Activated CD4-positive, alpha-beta T cell treated with anti-CD3 and anti-CD28 coated beads for 36 hours (primary cell): ENCODE measurements at places on chromosomes 3 and 15.

GRCh38 chr3:116877968-116878367, 168.4 kb downstream of the TUSC7 start:
- DNase-seq: no peak

DNA sequence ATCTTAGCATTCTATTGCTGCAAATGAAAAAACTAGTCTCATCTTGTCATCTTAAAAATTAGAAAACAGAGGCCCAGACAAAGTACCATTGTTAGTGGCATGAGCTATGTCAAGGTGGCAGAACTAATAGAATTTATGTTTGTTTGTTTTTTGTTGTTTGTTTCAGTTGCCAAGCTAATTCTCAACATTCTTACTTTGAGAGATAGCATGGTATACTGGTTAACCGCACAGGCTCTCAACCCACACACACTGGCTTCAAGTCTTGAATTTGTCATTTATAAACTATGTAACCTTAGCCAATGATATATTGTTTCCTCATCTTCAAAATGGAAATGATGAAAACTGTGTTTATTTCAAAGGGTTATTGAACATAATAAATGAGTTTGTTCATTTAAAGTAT, 367.6 kb upstream of the PLSCR5 start:
- DNase-seq: no peak

- DNase-seq: no peak
Observed at GRCh38 chr15:49178497-49178896, 8.4 kb downstream of the GALK2 start.

DNA sequence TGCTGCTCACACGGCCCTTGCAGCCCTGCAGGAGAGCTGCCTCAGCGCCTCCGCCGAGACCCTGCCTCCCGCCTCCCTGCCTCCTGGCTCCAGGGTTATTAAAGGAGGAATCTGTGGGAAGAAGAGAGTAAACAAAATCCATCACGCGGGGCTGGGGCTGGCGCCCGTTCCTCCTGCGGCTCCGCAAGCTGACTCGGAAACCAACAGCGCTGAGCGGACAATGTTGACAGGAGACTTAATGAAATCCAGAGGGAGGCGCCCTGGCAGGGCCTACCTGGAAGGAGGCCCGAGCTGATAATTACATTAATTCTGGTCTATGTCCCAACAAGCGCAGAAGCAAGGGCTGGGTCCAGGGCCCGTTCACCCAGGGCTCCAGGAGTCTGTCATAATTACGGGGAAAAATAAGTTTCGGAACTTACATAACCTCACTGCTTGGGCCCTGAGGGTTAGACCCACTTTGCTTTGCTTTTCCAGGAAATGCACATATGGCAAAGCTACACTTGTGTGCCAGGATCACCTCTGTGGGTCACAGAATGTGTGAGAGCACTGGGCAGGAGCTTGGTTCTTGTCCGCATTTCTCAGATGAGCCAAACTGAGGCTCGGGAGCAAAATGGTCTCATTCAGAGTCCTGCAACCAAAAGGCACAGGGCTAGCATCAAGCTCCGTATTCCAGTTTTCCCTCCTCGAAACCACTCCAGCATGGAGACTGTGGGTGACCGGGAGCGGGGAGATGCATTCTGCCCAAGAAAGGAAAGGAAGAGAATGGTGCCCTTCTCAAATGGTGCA, 43.8 kb upstream of the SLC6A6 start:
- DNase-seq: no peak

DNA sequence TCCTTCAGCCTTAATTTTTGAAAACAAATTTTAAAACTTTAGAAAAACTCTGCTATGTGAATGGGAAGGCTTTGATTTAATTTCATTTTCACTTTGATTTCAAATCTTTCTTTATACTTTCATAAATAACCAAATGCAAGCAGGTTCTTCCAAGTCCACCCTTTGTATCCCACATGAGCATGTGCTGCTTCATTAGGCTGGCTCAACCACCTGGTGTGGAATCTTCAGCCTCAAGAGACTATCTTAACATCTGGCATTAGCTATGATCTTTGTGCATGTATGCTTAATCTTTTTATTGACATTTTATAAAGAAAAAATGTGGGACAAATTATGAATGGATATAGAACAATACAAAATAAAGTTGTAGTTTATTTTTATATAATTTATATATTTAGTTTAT, 81.8 kb upstream of the MLF1 start:
- no peak for DNase-seq
